ENCODE measurements at places on chromosomes 11 and 22.

- DNase-seq = no peak
Observed at GRCh38 chr11:103530257-103530656, 421.0 kb downstream of the DYNC2H1 start.

DNA sequence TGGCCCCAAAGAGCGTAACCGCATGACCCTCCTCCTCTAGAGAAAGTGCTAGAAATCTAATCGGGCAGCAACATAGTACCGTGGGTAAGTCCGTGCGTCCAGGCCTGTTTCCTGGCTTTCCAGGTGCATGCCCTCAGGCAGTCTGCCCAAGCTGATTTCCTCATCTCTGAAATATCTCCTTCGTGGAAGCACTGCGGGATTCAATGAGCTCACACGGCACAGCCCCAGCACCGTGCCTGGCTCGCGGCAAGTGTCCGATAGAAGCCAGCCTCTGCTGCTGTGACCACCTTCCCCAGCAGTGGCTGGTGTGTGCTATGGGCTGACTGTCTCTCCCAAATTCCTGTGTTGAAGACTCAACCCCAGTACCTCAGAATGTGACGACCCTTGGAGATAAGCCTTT is 20.7 kb downstream of the RPUSD4 start:
- DNase-seq = no peak

DNA sequence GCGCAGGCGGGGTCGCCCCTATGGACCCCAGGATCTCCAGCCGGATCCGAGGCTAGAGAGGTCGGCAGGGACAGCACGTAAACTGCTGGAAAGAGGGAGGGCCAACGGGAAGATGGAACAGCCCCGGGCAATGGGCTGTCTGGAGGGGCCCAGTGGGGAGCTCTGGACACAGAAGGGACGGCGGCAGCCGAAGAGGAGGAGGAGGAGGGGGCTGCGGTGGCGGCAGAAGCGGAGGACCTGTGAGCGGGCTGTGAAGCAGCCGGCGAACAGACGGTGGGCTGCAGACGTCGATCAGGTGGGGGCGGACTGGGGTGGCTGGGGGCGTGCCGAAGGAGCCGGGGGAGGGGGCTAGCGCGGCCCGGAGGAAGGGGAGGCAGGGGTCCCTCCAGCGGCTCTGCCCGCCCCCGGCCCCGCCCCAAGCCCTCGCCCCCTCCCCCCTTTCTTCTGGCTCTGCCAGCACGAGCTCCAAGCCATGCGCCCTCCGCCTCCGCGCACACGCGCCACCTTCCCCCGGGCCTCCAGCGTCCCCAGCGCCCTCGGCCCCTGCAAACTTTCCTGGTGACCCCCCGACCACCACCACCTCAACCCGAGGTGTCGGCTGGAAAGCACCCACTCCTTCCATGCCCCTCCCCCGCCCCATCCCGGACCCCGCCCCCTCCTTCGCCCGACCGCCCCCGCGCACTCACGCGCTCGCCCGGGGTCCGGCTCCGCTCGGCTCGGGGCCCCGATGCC is 432 bp downstream of the TNKS1BP1 start:
- no peak for DNase-seq

DNA sequence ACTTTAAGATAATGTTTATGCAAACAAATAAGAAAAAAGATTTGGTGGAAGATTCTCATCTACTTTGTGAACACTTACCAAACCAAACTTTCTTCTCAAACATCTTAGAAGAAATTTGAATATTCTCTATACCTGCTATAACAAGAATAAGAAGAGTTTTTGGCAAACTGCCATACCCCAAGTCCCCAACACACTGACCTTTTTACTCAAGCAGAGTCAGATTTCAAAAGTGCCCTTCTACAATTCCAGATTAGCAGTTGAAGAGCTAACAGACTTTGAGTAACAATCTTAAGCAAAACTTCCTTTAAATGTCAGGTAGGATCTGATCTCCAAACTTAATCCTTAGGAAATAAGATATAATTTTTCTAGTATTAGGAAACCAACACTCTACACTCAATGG is 33.9 kb downstream of the TSG101 start:
- DNase-seq = no peak

DNA sequence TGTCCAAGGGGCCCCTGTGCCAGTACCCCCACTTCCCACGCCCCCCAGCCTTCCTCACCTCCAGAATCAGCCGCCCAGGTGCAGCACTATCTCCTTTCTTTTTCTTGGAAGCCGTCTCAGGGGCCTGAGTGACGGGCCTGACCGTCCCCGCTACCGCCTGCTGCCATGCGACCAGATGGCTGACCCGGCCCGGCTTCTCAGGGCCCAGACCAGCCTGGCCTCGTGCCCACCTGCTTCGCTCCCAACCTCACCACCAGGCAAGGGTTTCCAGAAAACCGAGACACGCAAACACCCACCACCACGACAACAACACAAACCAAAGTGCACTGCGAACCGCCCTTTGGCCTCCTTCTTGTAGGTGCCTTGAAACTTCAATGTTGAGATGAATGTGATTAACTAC is 39.1 kb downstream of the MACROD1 start:
- DNase-seq = no peak

Data from activated CD8-positive, alpha-beta memory T cell treated with anti-CD3 and anti-CD28 coated beads for 4 hours (primary cell).